Type B pancreatic cell (in vitro differentiated cells): ENCODE measurements at places on chromosomes 4 and X. TPM values are rescaled to one million over a fixed set of nuclear protein-coding genes. Genes with fewer than 3 reads are reported as not detected.

Gene CDKL2
- 0.71 and 2.6 TPM in 2 replicates for total RNA-seq

GRCh38 chr4:80279751-80280150 is 13.3 kb downstream of the FGF5 start:
- DNase-seq: no peak

DNA sequence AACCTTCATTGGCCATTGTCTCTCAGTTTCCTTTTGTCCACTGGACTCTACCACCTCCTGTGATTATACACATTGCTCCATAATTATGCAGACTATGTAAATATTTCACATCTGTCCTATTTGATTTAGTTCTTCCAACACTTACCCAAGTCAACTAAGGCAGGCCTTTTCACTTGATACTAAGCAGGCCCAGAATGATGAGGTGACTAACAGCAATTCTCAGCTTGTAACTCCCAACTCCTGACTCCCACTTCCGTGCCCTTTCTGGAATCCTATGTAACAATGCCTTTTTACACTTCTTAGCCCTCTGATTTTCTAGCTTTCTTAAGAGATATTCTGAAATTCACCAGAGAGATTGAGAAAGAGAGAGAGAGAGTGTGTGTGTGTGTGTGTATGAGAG is 6.6 kb downstream of the PAK3 start:
- DNase-seq: no peak

- no peak for DNase-seq
Measured at GRCh38 chr4:45580334-45580733, 543.5 kb downstream of the GABRG1 start.

DNA sequence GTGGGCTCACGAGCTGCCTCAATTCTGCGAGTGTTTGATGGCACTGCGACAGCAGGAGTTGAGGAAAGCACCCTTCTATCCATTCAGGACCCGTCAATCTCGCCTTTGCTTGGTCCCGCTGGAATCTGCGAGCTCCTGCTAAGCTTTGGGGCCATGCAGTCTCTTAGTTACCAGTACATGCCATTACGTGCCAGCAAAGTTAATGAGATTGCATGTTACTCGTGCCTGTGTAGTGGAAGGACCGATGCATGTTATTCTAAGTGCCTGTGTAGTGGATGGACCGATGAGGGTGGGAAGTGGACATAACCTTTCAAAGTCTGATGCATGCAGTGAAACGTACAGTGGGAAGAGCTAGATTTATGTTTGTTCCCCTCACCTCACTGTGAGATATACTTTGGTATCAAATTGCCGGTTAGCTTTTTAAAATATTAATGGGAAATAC is 569 bp downstream of the RPS3A start:
- DNase-seq: no peak

Gene BCORL1
- total RNA-seq: 20.9 and 24.0 TPM in 2 replicates
